ENCODE measurements at places on chromosomes 3 and 15.

DNA sequence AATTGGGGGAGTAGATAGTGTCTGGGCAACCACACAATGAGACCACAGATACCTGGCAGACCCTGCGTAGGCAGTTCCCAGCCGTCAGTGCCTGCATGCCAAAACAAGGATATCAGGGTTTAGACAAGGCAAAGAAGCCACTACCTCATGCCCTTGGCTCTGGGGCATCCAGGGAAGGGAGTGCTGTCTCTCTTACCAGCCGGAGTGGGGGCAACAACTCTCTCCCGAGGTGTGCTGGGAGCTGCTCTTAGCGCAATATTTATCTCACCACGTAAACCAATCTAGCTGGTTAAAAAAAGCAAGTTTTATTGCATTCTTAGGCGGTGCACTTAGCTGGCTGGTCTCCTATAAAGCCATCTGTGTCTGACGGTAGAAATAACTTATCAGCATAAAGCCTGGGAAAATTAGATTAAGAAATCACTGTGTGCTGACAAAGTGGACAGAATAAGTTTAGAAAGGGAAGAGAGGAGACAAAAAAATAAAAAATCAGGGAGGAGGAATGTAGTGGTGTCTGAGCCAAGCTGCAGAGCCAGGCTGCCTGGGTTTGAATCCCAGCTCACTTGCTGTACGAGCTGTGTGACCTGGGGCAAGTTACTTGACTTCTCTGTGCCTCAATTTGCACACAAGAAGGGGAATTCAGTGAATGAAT lies 273.2 kb downstream of the PDZRN3 start:
- DNase-seq: no peak

GRCh38 chr3:53072653-53073552 lies 27.0 kb upstream of the SFMBT1 start:
- peak; percentile 70 for DNase-seq

- DNase-seq: no peak
Measured at GRCh38 chr15:100863075-100863795, 16.4 kb upstream of the ALDH1A3 start.

GRCh38 chr15:48775546-48775945 lies 35.3 kb downstream of the CEP152 start:
- DNase-seq: no peak

- DNase-seq: no peak
Measured at GRCh38 chr15:52050416-52050815, 31.4 kb downstream of the MAPK6 start.

- DNase-seq: no peak
Measured at GRCh38 chr3:171184372-171184771, 157.9 kb upstream of the SLC2A2 start.

DNA sequence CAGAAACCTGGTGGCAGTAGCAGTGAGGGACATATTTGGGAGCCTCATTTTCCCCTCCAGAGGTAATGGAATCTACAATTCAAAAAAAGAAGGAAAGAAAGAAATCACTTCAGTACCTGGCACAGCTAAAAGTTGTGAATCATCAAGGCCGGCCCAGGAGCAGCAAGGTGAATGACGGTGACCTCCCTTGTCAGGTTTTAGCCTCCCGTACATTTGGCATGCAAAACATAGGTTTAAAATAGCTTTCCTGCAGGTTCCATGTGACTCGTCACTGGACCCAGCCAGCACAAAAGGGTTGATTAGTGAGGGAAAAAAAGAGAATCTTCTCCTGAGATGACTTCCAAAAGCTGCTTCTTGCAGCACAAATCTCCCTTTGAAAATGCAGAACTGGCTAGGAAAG lies 394.2 kb downstream of the LSAMP start:
- DNase-seq: no peak
